ENCODE measurements at places on chromosomes 13 and 19.
A peak's percentile ranks its signal among the peaks of the same experiment; 100 is the strongest.

GRCh38 chr13:109817591-109818535 is 31.5 kb upstream of the IRS2 start:
- DNase-seq, result no peak

DNA sequence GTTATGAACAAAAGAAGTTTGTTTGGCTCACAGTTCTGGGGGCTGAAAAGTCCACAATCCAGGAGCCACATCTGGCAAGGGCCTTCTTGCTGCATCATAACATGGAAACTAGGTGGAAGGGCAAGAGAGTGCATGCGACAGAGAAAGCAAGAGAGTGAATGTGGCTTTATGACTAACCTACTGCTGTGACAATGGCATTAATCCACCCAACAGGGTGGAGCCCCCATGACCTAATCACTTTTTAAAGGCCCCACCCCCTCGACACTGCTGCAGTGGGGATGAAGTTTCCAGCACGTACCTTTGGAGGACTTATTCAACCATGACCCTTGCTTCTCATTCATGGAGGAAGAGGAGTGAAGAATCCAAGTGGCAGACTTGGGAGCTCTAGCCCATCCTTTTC is 30.0 kb upstream of the RFXAP start:
- DNase-seq, result no peak

DNA sequence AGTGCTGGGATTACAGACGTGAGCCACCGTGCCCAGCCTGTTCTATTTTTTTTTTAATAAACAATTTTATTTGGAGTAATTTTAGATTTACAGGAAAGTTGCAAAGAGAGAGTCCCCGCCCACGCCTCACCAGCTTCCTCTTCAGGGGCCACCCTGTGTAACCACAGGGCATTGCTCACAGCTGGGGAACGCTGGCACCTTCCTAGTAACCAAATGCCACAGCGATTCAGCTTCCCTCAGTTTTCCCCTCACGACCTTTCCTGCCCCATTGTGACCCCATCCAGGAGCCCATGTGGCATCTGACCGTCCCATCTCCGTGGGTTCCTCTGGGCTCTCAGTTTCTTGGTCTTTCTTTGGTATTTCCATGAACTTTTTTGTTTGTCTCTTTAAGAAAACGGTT is 83.9 kb downstream of the GNG7 start:
- no peak for DNase-seq

- DNase-seq, result no peak
These were observed 52.0 kb upstream of the SPACA7 start for GRCh38 chr13:112324116-112324515.

- DNase-seq, result no peak
These were observed 53.6 kb downstream of the FAM216B start for GRCh38 chr13:42834946-42835345.

GRCh38 chr13:50326811-50327210 is 311.6 kb downstream of the KCNRG start:
- no peak for DNase-seq

DNA sequence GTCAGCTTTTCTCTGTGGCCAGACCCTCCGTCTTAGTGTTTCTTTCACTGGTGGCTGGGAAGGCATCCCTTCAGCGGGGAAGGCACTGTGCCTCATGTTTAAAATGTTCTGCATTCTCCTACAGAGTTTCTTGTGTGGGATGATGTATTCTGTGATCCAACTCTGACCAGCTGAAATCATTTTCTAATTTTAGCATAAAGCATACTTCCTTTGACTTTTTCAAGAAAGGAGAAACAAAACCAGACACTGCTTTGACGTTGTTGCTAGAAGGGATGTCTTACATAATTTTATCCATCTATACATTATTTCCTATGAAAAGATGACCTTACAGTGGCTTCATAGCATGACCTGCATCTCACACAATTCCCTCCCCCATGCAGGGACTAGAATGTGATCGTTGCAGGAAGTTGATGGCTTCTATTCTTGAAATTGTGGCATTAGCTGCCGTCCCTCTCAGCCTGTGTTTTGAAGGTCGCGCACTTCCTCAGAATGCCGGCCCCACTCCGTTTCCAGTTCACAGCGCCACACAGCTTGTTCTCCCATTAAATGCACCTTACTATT is 38.6 kb upstream of the TEX29 start:
- peak; percentile 16 for DNase-seq

DNA sequence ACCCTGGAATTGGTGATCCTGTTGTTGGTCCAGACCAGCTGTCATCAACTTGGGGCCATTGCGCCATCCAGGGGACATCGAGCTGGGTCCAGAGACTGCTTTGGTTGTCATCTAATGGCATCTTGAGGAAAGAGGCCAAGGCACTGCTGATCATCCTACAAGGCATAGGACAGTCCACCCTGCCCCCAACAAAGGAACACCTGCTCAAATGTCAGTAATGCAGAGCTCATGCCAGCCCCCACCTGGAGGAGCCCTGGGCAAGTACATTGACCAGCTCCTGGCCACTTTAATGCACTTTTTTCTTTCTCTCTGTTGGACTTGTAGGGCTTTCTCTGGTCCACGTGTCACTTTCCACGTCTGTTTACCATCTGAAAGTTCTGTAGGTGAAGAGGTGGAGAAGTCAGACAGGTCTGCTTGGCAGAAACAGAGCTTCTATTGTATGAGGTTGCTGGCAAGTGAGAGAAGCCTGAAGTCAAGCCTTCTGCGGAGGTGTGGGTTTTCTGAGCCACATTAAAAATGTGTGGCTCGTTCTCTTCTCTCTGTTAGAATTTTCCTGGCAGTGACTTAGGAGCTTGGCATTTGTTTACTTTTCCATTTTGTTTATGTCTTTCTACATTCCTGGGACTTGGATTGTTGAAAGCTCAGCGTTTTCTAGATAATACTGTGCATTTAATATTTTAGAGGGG is 124.0 kb upstream of the RNF113B start:
- no peak for DNase-seq

DNA sequence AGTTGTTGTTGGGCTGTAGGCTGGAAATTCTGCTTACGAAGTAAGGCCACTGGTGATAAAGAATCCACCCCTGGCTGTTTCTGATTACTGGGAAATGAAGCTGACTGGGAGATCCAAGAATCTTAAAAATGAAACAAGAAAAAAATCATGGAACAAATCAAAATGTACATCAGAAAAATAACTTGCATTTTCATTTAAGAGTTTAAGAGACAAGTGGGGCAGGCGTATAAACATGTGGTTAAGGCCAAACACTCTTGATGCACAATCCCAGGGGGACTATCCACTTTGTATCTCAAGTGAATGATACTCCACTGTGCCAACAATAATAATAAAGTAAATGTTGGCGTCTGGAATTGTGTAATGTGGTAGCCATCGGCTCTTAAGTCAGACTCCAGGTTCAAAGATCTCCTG is 24.6 kb downstream of the ZMYM5 start:
- DNase-seq, result no peak

DNA sequence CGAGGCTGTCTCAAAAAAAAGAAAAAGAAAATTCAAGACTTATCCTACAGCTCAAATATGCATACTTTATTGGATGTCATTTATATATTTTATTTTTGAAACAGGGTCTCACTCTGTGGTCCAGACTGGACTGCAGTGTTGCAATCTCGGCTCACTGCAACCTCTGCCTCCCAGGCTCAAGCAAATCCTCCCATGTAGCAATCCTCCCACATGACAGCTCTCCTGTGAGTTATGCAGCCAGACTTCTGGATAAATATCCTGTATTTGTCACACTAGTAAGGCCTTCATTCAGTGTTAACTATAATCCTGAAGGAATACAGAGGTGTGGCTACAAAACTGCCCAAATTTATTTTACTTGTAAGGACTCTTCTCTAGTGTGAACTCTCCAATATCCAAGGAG is 7.2 kb downstream of the ZNF552 start:
- no peak for DNase-seq

GRCh38 chr19:43820098-43820883 is 6.8 kb upstream of the ZNF283 start:
- no peak for DNase-seq

DNA sequence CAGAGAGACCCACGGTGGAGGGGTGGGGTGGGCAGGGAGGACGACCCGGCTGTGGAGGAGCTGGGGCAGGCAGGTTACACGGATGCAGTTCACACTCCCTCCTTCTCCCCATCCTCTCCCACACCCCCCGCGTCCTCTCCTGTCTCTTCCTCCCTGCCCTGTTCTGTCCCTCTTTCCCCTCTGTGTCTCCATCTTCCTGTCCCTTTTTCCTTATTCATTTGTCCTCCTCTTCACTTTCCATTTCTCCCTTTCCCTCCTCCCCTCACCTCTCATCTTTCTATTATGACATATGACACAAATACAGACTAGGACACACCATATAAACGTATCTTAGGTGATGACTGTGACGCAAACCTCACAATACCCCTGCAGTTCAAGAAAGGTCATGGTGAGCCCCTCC is 96.6 kb downstream of the SCGB2B2 start:
- DNase-seq, result no peak

GRCh38 chr13:59475911-59476310 is 687.8 kb downstream of the DIAPH3 start:
- no peak for DNase-seq

DNA sequence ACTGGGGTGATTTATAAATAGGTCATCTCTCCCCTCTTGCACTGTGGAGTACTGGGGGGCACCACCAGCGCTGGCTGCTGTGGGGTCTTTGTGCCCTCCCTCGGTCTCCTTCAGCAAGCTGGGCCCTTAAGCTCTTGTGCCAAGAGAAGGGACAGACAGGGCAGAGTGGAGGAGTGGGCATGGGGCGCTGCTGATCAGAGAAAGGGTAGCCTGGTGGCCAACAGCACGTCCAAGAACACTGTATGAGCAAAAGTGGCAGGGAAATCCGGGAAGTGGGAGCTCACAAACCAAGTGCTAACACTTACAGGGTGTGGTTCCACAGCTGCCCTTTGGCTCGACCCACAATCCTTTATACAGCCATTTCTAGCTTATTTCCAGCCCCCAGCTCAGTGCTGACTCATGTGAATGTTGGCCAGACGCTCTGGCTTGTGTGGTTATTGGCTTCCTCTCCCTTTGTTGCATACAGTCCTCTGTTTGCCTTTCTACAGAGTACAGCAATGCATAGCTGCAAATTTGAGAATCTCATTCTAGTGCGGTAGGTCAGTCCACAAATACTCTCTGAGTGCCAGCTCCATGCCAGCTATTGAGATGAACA is 298.8 kb downstream of the SHISA2 start:
- no peak for DNase-seq

DNA sequence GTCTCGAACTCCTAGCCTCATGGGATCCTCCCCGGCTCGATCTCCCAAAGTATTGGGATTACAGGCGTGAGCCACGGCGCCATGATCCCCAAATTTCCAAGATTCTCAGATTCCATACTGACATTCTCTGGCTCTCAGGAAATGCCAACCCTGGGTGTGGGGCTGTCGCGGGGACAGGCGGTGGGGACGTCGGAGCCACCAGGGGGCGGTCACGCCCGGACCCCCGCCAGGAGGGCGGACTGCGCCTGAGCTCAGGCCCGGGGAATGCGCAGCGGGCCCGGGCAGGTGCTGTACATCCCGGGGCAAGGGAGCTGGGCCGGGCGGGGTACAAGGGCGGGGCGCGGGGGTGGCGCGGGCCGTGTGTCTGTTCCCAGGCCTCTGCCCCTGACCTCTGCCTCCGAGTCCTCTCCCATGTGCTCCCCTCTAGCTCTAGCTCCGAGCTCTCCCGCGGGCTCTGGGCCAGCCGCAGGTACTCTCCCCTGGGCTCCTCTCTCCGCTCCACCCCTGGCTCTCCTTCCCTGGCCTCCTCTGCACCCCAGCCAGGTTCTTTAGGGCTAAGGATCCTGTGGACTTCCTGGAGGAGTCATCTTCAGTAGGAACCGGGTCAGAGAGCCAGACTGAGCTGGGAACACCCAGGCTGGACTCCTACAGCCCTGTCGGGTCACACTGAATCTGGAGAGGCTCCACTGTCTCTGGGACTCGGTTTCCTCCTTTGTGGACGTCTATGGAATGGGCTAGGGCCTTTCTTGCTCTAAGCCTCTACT is 2.4 kb downstream of the PPP1R13L start:
- peak; percentile 47 for DNase-seq

- DNase-seq, result peak; percentile 45
These were observed 12.3 kb upstream of the CADM4 start for GRCh38 chr19:43651758-43652545.

GRCh38 chr13:24625331-24625731 is 54.9 kb upstream of the ATP12A start:
- DNase-seq, result no peak

DNA sequence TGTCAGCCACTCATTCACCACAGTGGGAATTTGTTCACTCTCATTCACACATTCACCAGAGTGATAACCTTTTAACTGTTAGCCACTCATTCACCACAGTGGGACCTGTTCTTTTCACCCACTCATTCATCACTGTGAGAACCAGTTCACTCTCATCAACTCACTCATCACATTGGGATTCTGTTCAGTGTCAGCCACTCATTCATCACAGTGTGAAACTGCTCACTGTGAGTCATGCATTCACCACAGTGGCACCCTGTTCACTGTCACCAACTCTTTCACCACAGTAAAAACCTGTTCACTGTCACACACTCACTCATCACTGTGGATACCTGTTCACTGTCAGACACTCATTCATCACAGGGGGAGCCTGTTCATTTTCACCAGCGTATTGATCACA is 43.5 kb upstream of the ZNF85 start:
- no peak for DNase-seq

DNA sequence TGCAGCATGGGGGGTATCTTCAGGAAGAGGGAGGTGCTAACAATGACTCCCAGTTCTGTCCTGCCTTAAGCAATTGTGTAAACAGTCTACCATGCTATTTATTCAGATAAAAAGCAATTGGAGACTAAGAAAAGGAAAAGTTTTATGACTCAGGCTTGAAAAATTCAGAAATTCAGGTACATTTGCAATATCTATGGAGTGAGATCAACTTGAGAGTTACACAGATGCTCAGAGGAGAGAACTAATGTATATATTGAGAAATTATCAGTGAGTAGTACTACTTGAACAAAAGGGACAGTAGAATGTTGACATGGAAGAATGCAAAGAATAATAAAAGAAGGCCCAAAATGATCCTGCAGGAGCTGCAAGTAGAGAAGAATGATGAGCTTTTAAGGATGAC is 277.6 kb upstream of the DACH1 start:
- DNase-seq, result no peak

DNA sequence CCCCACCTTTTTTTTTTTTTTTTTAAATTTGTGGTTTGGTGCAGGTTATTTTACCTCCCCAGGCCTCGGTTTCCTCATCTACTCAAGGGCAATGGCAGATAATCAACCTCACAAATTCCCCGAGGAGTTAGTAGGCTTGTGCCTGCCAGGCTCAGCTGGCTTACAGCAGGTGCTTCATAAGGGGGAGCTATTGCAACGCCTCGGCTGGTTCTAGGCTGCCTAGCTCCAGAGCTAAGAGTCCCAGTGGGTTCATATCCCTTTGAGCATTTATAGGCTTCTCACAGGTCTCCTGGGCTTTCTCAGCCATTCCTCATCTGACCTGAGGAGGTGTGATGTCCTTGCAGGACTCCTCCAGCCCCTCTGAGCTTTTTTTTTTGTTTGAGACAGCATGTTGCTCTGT is 10.6 kb downstream of the BCKDHA start:
- DNase-seq, result no peak

DNA sequence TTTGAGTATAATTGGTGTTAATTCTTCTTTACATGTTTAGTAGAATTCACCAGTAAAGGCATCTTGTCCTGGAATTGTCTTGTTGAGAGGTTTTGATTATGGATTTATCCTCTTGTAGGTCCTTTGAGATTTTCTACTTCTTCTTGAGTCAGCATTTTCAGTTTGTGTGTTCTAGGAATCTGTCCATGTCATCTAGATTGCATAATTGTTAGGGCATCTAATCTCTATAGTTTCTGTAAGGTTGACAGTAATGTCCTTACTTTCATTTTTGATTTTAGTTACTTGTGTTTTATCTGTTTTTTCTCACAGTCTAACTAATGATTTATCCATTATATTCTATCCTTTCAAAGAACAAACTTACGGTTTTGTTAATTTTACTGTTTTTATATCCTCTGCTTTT is 492.0 kb downstream of the FGF9 start:
- no peak for DNase-seq

GRCh38 chr13:106619688-106620555 is 52.0 kb upstream of the ARGLU1 start:
- DNase-seq, result peak; percentile 54
